ENCODE measurements at places on chromosomes 11 and 22. TPM values are rescaled to one million over a fixed set of nuclear protein-coding genes. Genes with fewer than 3 reads are reported as not detected.

The CENPM gene
- 9.6 TPM for total RNA-seq

The SLC37A2 gene
- 42.5 TPM for total RNA-seq

The OR5B21 gene
- not detected for total RNA-seq

The SAMM50 gene
- 23.3 TPM for total RNA-seq

The TECTA gene
- total RNA-seq, result 0.87 TPM

The CRYBA4 gene
- not detected for total RNA-seq

The TSGA10IP gene
- not detected for total RNA-seq

The PRSS23 gene
- total RNA-seq, result 149 TPM

The PVALB gene
- 0.76 TPM for total RNA-seq

The INS gene
- total RNA-seq, result not detected

The PRMT3 gene
- 8.0 TPM for total RNA-seq

The PRRG4 gene
- total RNA-seq, result 12.6 TPM
